ENCODE measurements at places on chromosomes 5 and 9.
A peak's percentile ranks its signal among the peaks of the same experiment; 100 is the strongest.

DNA sequence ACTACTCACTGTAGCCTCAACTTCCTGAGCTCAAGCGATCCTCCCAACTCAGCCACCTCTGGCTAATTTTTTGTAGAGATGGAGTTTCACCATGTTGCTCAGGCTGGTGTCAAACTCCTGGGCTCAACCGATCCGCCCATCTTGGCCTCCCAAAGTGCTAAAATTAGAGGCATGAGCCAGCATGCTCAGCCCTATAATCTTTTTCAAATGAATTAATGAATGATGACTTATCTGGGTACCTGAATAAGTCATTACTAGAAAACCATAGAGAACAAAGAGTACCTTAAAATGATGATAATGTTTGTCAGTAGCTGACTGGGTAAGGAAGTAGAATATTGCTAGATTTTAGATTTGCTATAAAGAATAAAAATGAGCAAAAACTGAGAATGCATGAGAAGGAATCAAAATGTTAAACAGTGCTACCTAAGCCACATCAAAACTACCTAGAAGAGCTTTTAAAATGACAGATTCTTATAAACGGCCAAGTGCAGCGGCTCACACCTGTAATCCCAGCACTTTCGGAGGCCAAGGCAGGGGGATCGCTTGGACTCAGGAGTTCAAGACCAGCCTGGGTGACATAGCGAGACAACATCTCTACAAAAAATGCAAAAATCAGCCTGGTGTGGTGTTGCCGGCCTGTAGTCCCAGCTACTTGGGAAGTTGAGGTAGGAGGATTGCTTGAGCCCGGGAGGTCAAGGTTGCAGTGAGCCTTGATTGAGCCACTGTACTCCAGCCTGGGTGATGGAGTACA lies 13.6 kb downstream of the FNBP1 start:
- DNase-seq: no peak

GRCh38 chr5:151141535-151141934 lies 16.0 kb downstream of the ANXA6 start:
- peak; percentile 66 for DNase-seq

DNA sequence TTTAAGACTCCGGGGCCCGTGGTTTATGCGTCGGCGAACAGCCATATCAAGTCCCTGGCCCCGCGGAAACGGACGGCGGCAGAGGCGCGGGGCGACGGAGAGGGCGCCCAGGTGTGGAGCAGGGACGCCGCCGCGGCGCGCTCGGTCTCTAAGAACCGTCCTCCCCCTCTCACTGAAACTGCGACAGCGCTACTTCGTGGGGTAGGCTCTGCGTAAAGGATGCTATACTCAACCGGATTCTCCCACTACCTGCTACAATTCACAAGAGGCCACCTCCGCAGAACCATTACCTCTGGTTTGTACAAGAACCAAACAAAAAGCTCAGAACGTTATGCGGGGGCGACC lies 404 bp downstream of the MRNIP start:
- peak; percentile 51 for DNase-seq

DNA sequence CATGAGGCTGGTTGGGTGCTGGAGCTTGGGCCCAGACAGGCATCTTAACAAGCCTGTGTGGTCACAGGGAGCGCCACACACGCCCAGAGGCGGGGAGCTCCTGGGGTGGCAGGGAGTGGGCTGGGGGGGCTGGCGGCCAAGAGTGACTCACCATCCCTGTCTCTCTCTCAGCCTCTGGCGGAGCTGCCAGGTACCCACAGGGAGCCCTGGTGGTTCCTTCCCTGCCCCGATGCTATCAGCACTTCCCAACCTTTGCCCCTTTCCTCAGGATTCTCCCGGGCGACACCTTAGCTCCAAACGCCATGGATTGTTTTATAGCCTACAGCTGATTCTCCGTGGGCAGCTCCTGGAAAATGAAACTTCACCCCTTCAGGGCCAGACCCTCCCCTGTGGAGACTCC lies 5.5 kb downstream of the SLC9A3 start:
- no peak for DNase-seq

DNA sequence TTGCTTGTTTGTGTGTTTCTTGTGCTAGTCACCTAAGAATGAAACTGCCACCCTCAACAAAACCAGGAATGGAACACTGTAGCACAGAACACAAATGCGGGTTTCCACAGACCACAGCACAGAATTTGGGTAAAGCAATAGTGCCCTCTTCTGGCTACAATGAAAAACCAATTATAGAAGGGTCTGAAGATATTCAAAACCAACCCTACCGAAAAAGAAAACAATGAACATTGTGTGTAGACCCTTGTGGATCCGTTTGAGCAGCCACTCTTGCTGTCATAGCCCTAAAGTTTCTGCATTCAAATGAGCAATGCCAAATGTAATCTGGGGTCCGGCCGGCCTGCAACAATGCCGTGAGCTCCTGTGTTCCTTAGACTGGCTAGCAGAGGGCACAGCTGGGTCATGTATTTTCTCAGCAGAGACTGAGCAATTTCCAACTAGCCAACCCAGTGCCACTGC lies 8.3 kb upstream of the ENC1 start:
- peak; percentile 10 for DNase-seq
